ENCODE measurements at places on chromosomes 7 and 10.

- DNase-seq, result no peak
Measured at GRCh38 chr10:94963901-94964300, 25.4 kb downstream of the CYP2C9 start.

DNA sequence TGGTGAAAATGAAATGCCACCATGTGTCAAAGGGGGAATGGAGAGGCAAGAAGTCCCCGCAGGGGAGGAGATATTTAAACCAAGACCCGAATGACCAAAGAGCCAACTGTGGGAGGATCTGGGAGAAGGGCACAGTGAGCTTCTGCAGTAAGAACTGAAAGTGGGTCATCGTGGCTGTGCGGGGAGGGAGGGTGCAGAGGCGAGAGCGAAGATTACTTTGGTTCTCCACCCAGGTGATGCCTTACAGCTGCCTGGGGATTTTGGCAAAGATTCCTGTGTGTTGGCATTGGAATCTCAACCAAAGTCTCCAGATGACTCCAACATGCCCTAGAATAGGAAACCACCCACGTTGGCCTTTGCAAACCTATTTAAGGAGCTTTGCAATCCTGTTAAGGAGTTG is 44.2 kb upstream of the ADAM12 start:
- no peak for DNase-seq

GRCh38 chr10:61286686-61287085 is 166.5 kb downstream of the TMEM26 start:
- DNase-seq, result peak; percentile 10

DNA sequence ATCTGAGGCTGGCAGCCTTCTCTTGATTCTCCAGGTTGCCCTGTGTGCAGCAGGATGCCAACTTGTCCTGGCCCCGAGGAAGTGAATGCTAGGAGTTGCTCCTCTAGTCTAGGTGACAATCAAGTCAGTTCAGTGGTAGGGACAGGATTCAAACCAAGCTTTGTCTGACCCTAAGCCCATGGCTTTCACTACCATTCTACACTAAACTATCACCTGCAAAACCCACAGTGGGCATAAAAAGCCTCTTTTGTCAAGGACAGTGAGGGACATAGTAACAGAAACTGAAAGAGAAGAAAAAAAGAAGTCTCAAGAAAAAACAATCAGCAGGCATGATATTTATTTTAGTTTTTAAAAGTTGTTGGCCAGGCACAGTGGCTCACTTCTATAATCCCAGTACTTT is 33.5 kb downstream of the KCNMA1 start:
- DNase-seq, result no peak

DNA sequence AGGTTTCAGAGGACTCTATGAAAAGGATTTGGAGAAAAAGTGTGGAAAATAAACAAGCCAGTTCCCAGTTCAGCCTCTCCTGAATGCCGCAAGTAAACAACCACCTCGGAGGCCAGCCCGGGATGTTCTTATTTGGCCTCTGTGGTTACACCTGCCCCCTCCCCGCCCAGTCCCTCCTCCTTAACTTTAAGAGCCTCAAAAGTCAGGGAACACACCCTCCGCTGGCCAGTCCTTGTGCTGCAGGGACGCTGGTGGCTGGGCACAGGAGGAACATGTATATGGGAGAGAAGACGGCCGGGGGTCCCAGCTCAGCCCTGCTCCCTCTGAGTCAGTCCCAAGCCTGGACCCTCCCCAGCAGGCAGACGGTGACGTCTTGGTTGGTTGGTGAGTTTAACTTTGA is 6.1 kb downstream of the CHST3 start:
- peak; percentile 24 for DNase-seq

- DNase-seq, result no peak
Measured at GRCh38 chr7:108020585-108020984, 17.6 kb upstream of the LAMB1 start.

DNA sequence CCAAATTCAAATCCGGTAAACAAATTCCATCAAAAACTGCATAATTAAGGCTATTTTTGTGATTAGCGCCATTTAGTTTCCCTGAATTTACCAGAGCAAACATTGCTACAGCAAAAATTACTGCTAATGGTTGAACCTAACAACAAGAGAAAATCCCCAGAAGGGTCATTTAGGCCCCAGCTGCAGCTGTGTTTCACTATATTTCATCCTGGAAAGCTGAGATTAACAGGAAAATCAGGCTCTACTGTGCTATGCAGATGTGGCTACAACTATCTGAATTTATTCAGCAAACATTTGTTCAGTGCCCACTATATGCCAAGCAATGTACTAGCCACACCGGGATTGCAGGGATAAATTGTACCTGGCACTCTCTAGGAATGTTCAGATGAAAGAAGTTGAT is 104.0 kb downstream of the PON1 start:
- DNase-seq, result no peak

- no peak for DNase-seq
Measured at GRCh38 chr7:68984306-68984705, 614.0 kb upstream of the AUTS2 start.

DNA sequence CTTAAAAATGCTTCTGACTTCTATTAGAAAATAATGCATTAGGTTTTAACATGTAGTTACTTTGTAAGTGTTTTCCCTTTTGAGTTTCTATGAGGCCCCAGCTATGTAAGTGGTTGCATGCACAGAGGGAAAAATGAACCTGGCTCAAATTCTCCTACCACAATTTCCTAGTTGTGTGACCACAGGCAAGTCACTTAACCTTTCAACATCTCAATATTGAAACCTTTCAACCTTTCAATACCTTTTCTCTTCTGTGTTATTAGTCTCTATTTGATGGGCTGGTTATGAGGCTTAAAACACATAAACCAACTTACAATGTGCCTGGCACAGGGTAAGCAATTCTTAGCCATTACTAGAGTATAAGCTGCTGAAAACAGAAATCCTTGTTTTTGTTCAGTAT is 203.0 kb downstream of the KCND2 start:
- no peak for DNase-seq

DNA sequence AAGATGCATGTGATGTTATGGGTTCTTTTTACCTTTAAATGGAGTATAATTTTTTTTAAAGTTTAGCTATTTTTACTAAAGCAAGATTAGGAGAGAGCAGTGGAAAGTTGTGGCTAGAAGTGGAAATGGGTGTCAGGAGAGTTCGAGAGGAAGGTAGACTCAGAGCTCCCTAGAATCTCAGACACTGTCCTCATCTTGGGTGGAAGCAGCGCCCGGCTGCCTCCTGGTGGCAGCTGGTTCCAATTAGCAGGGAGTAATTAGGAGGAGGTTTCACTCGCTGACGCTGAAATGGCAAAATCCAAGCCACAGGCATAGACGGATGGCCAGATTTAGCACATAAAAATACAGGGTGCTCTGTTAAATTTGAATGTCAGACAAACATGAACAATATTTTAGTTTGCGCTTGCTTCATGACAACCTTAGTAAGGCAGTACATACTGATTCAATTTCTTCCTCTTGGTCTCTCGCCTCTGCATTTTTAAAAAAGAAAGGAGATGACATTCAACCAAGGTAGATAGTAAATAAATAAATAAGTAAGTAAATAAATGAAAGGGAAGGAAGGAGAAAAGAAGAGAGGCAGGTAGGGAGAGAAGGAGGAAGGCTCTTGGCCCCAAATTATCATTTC is 58.5 kb downstream of the LGI1 start:
- DNase-seq, result peak; percentile 66

GRCh38 chr10:101587725-101588653 is at the start of the genes DPCD and POLL:
Gene DPCD, plus strand, starts transcription at chr10:101588321. Its CDS starts 16 bp downstream, at chr10:101588337.
Gene POLL, minus strand, starts transcription at chr10:101588257. Its CDS starts 897 bp downstream, at chr10:101587360.
- peak; percentile 97 for DNase-seq
